ENCODE measurements at places on chromosomes 6 and 20. TPM values are rescaled to one million over a fixed set of nuclear protein-coding genes. Genes with fewer than 3 reads are reported as not detected.

ULBP1 gene
- 0.03 TPM for polyA plus RNA-seq

HLA-DOB gene
- polyA plus RNA-seq = 0.90 TPM

LGSN gene
- not detected for polyA plus RNA-seq

DEFB124 gene
- polyA plus RNA-seq = 0.52 TPM

CST7 gene
- 4.5 TPM for polyA plus RNA-seq

GPR6 gene
- not detected for polyA plus RNA-seq

APCDD1L gene
- 5.6 TPM for polyA plus RNA-seq

HLA-DQB1 gene
- 36.1 TPM for polyA plus RNA-seq

WFDC12 gene
- not detected for polyA plus RNA-seq

DEK gene
- polyA plus RNA-seq = 82.0 TPM

SPATS1 gene
- not detected for polyA plus RNA-seq

PACRG gene
- polyA plus RNA-seq = 2.2 TPM

BPI gene
- 0.09 TPM for polyA plus RNA-seq

PABPC1L gene
- polyA plus RNA-seq = 12.2 TPM

DNAH8 gene
- 0.01 TPM for polyA plus RNA-seq

C20orf202 gene
- polyA plus RNA-seq = 0.09 TPM

PLEKHG1 gene
- polyA plus RNA-seq = 6.9 TPM

LBP gene
- 1.8 TPM for polyA plus RNA-seq

LAMP5 gene
- polyA plus RNA-seq = 0.38 TPM

EDN1 gene
- 8.8 TPM for polyA plus RNA-seq

FLRT3 gene
- 5.0 TPM for polyA plus RNA-seq

HLA-G gene
- not detected for polyA plus RNA-seq

SAMD5 gene
- 2.2 TPM for polyA plus RNA-seq

GTSF1L gene
- polyA plus RNA-seq = not detected

PLG gene
- 0.94 TPM for polyA plus RNA-seq

PRR3 gene
- 11.0 TPM for polyA plus RNA-seq

HSPA1L gene
- 2.9 TPM for polyA plus RNA-seq

CLPSL1 gene
- polyA plus RNA-seq = not detected

SLC16A10 gene
- polyA plus RNA-seq = 0.49 TPM

TEAD3 gene
- polyA plus RNA-seq = 126 TPM

KAT14 gene
- 12.0 TPM for polyA plus RNA-seq

PTGIS gene
- 142 TPM for polyA plus RNA-seq

SLC22A23 gene
- polyA plus RNA-seq = 4.9 TPM

NOX3 gene
- polyA plus RNA-seq = not detected

LZTS3 gene
- polyA plus RNA-seq = 10.4 TPM

DZANK1 gene
- polyA plus RNA-seq = 1.7 TPM

CLDN20 gene
- polyA plus RNA-seq = 0.06 TPM

TMEM170B gene
- 2.7 TPM for polyA plus RNA-seq

BLTP3A gene
- polyA plus RNA-seq = 4.5 TPM

RIPPLY2 gene
- 2.5 TPM for polyA plus RNA-seq

ZSCAN31 gene
- polyA plus RNA-seq = 10.1 TPM

GATA5 gene
- 27.4 TPM for polyA plus RNA-seq

SOX4 gene
- polyA plus RNA-seq = 6.3 TPM

PRDM13 gene
- not detected for polyA plus RNA-seq

XKR7 gene
- polyA plus RNA-seq = 0.03 TPM

GABRR2 gene
- 0.66 TPM for polyA plus RNA-seq

ANKRD66 gene
- not detected for polyA plus RNA-seq

MYB gene
- polyA plus RNA-seq = 0.18 TPM

TGM2 gene
- 360 TPM for polyA plus RNA-seq

VSTM2L gene
- polyA plus RNA-seq = 1.6 TPM

PSMB9 gene
- polyA plus RNA-seq = 53.0 TPM

PRDM1 gene
- 3.7 TPM for polyA plus RNA-seq

Measured in urinary bladder (tissue), 4 donors.